ENCODE measurements at places on chromosomes 4 and X. TPM values are rescaled to one million over a fixed set of nuclear protein-coding genes. Genes with fewer than 3 reads are reported as not detected.

DNA sequence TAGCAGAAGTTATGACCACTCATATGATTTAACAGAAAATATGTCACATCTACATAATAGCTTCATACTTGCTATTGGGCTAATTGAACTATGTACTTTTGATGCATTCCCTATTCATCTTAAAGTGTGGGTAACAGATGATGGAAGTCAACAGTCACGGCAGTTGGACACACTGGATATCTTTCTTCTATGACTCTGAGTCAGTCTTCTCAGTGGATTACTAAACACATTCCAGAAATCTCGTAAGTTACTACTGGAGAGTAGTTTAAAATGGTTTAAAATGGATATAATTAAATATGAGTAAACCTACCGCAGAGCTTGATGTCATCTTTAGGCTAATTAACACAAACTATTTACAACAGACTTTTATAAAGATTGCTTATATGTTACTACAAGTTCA, 30.1 kb upstream of the CFAP299 start:
- peak; percentile 70 for DNase-seq

The ASB5 gene
- not detected for total RNA-seq

- DNase-seq, result no peak
Measured at GRCh38 chr4:75736862-75737261, 12.5 kb downstream of the USO1 start.

The FGFBP2 gene
- 0.20 TPM for total RNA-seq
